Sciatic nerve (tissue), 2 donors: ENCODE measurements at places on chromosomes 1 and 21. TPM values are rescaled to one million over a fixed set of nuclear protein-coding genes. Genes with fewer than 3 reads are reported as not detected.

- no peak for DNase-seq
These were observed 97.8 kb upstream of the ZC3H11B start for GRCh38 chr1:219710529-219711194.

- no peak for DNase-seq
These were observed 518.4 kb upstream of the CAMK1G start for GRCh38 chr1:209064850-209065706.

PDZK1IP1 gene
- 2.4 TPM for total RNA-seq

GRCh38 chr1:94801919-94802546 lies 18.1 kb upstream of the SLC44A3 start:
- DNase-seq = no peak
